Bone marrow (tissue), 2 donors: ENCODE measurements at places on chromosomes 7 and 10.

DNA sequence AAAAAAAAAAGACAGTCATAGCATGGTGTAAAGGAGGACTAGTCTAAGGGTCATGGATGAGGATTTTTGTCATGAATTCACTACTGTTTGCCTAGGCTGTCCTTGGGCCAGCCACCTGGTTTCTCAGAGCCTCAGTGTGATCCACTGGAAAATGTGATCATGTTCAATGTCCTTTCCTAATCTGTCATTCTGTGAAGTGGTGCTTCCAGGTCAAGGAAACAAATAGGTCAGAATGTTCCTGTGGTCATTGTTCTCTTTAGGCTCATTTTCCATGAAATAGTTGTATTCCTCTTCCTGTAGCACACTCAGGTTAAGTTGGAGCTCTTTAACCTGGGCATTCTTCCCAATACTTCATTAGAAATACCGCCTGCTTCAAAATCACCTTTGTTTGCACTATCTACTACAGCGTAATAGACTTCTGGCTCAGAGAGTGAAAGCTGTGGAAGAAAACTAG, 16.5 kb downstream of the CD36 start:
- no peak for DNase-seq

DNA sequence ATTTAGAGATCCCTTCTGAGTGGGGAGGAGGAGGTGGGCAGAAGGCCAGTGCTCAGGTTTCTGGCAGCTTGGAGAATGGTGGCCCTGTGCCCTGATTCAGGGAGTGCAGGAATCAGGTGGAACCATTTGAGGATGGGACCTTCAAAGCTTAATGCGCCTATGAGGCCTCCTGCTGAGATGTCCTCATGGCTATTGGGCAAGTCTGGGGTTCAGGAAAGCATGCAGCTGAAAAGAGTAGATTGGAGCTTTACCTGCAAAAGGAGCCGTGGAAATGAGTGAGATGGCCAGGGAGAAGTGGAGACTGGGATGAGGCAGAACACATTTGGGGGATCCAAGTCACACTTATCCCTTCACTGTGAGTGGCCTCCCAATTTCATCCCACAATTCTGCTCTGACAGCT, 6.1 kb downstream of the FFAR4 start:
- no peak for DNase-seq

- no peak for DNase-seq
Measured at GRCh38 chr7:134301592-134301991, 15.1 kb downstream of the SLC35B4 start.

DNA sequence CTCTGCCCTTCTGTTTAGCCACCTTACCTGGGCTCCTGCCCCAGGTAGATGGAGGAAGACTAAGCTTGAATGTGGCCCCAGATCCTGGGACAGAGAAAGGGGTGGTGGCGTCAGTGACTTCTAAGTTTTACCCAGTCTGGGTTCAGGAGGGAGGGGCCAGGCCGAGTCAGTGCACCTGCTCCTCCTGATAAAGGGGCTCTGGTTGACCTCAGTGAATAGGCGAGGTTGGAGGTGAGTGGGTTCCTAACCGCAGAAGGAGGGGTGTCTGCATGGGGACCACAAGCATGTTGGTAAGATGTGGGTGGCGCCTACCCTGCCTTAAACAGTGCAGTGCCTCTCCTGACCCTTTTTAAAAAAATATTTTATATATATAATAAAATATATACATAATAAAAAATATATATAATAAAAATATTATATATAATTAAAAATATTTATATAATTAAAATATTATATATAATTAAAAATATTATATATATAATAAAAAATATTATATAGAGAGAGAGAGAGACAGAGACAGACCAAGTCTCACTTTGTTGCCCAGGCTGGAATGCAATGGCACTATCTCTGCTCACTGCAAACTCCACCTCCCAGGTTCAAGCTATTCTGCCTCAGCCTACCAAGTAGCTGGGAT, 97.3 kb upstream of the GTF2I start:
- DNase-seq = no peak

GRCh38 chr7:102387064-102387463, 9.1 kb upstream of the PRKRIP1 start:
- no peak for DNase-seq

DNA sequence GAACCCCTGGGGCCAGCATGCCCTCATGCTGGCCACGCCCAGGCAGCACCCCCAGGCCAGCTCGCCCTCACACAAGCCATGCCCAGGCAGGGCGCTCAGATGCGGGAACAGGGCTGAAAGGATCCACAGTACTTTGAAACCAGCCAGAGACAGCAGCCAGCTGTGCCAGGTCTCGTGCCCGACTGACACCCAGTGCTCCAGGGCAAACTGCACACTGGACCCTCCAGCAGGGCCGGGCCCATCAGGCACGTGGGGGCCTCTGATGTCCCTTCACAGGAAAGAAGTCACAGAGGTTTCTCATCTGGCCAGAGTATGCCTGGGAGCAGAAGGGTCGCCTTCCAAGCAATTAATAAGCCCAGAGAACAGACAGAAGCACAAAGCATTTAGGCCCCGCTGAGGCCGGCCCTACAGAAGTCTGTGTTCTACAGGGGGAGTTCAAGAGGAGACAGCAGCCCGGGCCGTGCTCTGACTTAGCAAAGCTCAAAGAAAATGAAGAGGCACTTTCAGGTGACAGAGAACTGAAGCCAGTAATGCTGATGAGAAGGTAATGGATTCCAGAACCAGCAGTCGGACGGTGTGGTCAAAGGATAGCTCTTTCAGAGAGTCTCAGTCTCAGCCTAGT, 21.4 kb downstream of the MAD1L1 start:
- no peak for DNase-seq

GRCh38 chr10:19158870-19159269, 110.3 kb downstream of the MALRD1 start:
- DNase-seq = no peak

GRCh38 chr10:74227697-74228424, 76.8 kb downstream of the ADK start:
- DNase-seq = peak; percentile 79

- DNase-seq = no peak
Measured at GRCh38 chr10:61612450-61612849, 50.3 kb upstream of the CABCOCO1 start.

GRCh38 chr7:41910940-41911600, 208.2 kb upstream of the INHBA start:
- DNase-seq = no peak

- no peak for DNase-seq
Measured at GRCh38 chr10:59064759-59065539, 111.5 kb upstream of the PHYHIPL start.

GRCh38 chr10:69952821-69953221, 99.8 kb upstream of the MACROH2A2 start:
- no peak for DNase-seq

DNA sequence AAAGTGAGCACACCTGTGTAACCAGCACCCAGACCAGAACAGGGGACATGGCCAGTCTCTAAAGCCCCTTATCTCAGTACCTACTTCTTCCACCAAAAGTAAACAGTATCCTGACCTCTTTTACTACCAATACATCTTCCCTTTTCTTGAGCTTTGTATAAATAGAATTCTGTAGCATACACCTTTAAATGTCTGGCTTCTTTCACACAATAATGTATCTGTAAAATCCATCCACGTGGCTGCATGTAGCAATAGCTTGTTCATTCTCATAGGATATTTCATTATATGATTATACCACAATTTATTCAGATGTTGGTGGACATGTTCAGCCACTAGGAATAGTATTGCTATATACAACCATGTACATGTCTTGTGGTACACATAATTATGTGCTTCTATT, 40.6 kb downstream of the BTBD16 start:
- no peak for DNase-seq

DNA sequence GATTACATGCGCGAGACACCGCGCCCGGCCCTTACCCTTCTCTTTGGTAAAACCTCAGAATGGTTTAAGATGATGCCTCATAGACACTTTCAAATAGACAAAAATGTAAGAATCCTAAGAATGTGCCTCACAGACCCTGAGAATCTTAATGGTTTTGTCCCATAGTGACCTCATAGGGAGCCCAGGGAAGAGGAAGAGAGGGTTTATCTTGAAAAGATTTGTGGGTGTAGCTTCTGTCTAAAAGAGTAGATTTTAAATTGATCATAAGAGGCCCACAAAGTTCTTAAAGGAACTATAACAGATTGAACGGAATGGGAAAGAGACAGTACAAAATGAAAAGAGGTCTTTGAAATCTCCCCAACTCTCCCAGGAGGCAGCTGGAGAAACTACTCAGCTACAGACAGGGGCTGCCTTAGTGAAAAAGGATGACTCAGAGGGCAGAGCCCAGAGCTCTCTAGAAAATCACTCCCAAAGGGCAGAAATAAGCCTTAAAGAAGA, 220.6 kb downstream of the ADRA2A start:
- no peak for DNase-seq

- DNase-seq = no peak
Measured at GRCh38 chr10:35119378-35119777, 7.3 kb upstream of the CREM start.

DNA sequence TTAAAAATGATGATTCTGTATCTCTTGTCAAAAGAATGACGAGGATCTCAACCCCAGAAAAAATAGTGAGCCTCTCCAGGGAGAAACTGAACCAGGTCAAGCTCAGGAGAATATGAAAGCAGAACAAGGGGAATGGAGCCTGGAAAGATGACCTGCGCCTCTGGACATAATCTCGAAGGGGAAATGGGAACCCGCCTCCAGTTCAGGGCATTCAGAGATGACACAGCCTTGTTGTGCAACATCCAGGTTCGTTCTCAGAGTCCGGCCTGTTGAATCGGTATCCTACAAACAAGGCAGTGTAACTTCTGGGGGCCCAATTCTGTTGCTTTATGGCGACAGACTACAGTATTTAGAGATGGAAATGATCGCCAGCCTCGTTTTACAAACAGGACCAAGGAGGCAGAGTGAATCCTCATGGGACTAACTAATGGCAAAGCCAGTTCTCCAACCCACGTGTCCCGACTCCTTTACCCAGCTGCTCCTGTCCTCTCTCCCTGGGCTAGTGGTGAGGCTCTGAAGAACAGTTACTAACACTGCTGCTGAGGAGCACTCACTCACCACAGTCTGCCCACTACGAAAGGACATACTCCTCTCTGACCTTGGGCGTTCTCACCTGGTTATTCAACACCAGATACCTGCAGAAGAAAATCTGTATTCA, 67.6 kb downstream of the JAZF1 start:
- DNase-seq = no peak

DNA sequence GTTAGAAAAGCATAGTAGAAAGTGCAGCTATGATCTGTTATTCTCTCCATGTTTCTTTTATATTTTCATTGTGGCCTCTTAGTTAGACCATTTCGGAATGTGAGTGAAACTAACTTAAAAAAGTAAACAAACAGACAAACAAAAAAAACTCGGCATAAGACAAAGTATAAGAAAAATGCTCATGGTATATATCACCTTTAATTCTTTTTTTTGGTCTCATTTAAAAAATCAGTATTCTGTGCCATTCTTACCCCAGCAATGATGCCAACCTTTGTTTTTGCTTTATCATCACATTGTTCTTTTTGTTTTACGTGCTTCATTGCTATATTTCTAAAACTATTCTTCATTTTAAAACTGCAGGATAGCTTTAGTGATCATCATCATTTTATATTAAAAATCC, 2.8 kb upstream of the TMEM229A start:
- no peak for DNase-seq

DNA sequence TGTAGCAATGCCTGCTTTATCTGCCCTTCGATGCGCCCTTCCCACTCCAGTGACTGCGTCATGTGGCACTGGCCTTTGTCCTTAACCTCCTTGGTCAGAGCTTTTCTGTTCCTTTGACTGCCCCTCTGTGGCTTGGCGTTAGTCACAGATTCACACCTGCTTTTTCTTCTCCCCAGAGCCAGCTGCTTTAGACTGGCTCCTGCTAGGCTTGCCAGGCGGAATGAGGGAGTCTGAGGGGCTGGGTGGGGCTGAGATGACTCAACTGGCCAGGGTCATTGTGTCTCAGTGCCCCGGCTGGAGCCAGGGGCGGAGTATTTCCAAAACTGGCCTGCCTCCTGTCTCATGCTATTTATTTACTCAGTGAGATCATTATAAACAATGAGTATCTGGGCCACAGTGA, 194.1 kb downstream of the EMX2 start:
- no peak for DNase-seq

DNA sequence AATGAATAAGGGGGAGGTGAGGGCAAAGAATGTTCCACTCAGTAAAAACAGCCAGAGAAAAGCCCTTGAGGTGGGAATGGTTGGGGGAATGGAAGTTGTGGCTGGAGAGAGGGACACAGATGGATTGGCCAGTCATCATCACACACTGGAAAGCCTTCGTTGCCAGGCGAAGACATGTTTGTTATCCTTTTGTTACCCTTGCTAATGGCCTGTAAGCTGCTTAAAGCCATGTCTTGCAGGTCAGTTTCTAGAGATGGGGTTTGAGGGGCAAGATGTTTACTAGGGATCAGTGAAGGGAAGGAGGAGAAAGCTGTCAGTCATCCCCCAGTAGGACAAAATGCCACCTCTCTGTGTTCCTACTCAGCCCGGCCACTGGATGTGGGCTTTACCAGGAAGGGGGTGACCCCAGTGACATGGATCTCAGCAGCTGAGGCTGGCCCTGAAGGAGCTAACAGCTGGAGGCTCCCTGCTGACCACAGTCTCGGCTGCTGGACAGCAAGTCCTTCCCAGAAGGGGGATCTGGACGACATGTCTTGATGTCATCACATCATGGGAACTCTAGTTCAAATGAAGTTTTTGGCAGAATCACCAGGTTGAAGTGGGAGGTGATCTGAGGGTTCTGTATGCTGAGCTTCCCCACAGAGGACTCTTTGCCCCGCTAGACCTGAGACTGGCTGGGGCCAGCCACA, 66.2 kb downstream of the TBXAS1 start:
- no peak for DNase-seq

DNA sequence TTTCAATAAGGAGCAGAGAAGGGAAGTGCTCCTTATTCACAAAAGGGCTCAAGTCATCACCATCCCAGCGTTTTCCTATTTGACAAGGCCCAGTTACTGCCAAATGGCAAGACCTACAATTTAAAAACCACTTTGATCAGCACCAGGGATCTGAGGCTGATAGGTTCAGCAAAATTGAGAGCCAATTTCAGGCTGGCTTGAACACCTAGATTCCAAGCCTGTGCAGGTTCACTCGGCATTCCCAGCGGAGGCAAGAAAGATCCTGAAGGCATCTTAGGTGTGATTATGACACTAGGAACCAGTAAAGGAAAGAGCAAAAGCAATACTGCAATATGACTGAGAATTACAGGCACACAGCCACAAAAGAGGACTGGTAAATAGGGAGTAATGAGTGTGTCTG, 441.4 kb downstream of the CALN1 start:
- DNase-seq = no peak

GRCh38 chr10:51663086-51663485, 36.3 kb downstream of the CSTF2T start:
- DNase-seq = no peak

GRCh38 chr7:14073543-14073942, 84.1 kb upstream of the ETV1 start:
- DNase-seq = no peak

DNA sequence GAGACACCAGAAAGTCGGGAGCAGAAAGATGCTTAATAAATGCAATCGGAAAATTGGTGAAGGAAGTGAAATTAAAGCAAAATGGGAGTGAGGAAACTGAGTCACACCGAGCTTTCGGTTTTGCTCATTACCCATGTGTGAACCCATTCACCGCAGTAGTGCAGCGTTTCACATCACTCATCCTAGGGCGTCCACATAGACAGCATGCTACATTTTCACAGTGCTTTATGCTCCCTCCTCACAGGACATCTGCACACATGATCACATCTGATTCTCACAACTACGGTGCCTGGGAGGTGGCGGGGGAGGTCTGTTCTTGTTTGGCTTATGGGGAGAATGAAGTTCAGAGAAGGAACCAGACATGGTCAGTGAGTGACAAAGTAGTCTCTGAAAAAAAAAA, 36.6 kb upstream of the ATP6V0A4 start:
- DNase-seq = no peak
